Stimulated activated CD8-positive, alpha-beta memory T cell treated with anti-CD3 and anti-CD28 coated beads, Interleukin-2, amount 100 ng/mL, for 1 hour (primary cell): ENCODE measurements at places on chromosomes 12 and 14.

GRCh38 chr12:52805739-52806138, 8.2 kb downstream of the KRT4 start:
- no peak for DNase-seq

- no peak for DNase-seq
Observed at GRCh38 chr14:38125481-38126037, 82.1 kb upstream of the SSTR1 start.

DNA sequence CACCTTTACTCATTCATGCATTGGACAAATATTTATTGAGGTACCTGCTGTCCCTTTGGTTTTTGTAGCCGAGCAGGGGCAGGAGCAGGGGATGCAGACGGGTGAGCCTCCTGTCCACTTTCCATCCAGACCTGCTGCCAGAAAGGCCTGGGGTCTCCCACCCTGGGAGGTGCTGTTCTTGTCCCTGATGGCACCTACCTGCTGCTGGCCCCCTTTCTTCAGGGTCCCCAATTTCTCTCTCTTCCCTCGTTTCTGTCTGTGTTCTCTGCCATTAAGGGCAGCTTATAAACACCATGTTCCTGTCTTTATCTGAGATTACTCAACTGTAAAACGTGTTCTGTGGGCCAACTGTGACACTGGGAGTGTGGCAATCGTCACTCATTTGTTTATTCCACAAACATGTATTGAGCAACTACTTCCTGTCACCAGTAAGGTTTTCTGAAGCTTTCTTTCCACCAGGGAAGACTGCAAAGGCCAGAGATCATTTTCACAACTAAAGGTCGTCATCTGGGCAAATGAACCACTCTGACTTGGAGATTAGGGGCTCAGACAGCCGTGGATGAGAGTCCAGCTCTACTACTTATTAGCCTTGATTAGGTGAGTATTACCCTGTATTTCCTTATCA, at the start of gene HAL:
HAL (minus strand) TSS at position 311 of the 625 bp plus-strand sequence. CDS start 434 bp downstream, outside the sequence.
- DNase-seq, result no peak

DNA sequence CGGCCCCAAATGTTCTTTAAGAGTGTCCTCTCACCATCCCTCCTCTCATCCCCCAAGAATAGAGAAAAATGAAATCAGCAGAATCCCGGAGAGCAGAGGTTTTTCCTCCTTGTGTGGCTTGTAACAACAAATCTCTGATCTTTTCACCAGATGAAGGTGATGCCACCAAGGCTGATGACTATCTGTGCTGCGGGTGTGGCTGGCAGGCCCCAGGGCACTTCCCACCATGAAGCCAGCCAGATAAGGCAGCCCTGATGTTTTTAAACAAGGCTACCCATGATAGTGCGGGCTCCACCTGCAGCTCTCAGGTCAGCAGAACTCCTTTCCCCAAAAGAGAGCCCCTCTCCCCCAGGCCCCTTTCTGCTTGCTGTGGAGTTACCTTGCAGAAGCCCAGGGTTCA, 58.0 kb upstream of the PARP11 start:
- no peak for DNase-seq

DNA sequence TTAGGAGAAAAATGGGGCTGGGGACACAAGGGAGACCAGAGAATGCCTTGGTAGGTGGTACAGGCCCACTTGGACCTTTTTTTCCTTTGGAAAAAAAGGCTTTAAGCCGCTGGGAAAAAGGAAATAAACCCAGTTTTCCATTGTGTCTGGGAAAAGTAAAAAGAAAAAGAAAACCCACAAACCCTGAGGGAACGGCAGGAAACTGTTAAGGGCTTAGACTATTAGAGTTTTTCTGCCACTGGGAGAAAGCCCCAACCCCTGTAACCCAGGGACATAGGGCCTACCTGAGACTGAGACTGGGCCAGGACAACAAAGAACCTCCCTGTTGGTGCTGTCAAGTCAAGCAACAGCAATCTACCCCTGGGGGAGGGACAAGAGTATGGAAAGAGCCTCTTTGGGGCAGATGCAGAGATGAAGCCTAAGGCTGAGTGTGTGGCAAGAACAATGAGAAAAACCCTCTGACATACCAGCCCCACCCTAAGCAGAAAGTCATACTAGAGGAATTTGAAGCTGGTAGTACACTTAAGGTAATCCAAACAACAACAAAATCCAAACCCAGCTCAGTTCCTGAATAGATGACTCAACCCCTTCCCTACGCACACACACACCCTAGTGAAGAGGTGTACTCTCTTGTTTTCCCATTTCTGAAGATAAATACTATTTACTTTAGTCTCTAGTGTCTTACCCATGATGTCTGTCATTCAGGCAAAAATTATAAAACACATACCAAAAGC, 22.8 kb downstream of the ATF1 start:
- no peak for DNase-seq

DNA sequence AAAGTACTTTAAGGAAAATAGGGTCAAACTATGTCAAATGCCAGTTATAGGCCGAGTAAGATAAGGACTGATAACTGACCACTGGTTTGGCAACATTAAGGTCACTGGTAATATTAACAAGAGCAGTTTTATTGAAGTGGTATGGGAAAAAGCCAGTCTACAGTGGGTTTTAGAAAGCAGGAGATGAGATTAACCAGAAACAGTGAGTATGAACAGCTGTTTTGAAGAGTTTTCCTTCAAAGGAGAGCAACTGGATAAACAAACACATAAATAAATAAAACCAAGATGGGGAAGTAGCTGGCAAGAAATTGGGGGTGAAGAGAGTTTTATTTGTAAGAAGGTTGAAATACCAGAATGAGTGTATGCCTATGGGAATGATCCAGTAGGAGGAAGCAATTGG, 30.3 kb downstream of the KITLG start:
- no peak for DNase-seq

- no peak for DNase-seq
Observed at GRCh38 chr12:12294215-12295005, 27.6 kb upstream of the LRP6 start.

- no peak for DNase-seq
Observed at GRCh38 chr12:72836194-72836593, 564.0 kb downstream of the TRHDE start.
